NCI-H1417 treated with DMSO at 0.1 percent for 48 hours (cell line): ENCODE measurements at places on chromosomes 5 and 9.

DNA sequence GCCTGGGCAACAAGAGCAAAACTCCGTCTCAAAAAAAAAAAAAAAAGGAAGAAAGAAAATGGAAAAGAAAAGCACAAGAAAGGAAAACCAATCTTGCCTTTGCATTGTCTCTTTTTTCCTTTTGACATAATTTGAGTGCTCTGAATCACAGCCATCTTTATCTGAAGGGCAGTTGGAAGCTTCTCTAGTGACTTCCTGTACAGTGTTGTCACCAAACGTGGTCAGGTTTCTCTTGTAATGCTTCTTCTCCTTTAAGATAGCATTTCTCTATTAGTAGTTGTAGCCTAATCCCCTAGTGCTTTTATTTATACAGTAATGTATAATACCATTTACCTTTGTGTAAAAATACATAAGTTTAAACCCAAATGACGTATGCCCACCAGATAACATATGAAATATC is 18.1 kb downstream of the PRKACG start:
- no peak for DNase-seq

DNA sequence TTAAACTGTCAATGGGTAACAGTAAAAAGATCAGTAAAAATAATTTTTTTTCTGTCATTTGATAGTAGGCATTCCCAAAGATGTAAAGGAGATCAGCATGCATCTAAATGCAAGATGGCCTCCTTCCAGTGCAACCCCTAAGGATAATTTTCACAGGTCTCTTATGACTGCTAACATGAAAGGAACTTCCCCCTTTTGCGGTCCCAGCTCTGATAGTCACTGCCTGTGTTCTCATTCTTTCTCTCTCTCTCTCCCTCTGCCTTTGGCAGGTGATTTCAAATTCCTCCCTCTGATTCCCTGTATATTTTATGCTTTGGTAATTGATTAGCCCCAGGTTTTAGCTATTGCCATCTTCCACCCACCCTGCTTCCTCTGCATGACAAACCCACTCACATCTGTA is 8.9 kb downstream of the SPINK14 start:
- no peak for DNase-seq

GRCh38 chr5:112820246-112820645 is 40.8 kb upstream of the SRP19 start:
- DNase-seq, result no peak

DNA sequence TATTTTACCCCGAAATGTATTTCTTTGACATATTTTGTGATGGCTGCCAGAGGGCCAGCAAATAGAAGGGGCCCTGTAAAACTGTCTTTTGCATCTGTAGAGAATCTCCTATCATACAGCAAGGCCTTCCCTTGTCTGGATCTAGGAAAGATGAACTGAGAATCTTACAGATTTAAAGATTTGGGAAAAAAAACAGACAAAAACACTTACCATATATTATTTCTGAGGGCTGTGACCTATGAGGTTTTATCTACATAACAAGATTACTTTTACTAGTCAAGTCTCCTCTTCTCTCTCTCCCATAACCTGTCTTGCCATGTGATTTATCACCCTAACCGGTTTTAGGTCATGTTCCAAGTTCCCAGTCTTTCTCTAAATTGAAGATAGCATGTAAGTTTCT is 599.2 kb upstream of the CDH6 start:
- DNase-seq, result no peak

DNA sequence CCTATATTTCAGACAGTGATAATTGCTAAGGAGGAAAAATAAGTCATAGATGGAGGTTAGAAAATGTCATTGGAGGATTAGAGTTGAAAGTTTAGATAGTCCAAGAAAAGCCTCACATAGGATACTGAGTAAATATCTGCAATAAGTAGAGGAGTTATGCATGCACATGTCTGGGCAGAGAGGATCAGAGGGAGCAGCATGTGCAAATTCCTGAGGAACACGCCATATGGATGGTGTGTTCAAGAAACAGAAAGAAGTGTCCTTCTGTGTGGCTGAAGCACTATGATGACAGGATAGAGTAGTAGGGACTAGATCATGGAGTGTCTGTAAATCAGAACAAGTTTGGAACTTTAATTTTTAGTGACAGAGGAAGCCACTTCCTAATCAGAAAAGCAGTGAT is 52.2 kb downstream of the SGCD start:
- DNase-seq, result no peak

DNA sequence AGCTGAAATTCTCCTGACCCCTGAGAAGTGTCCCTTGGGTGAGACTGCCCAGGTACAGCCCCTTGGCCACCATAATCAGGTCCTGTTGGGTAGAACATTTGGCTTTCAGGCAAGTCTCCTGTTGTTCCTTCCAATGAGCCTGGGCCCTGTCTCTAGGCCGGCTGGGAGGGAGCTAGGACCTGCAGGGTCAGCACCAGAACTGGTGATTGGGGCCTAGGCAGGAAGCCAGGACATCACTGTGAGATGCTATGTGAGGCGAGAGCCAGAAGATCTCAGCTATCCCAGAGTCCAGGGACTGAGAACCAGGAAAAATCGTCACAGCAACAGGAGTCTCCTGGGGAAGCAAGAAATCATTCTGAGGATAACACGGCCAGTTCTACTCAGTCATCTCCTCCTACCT is 51.5 kb downstream of the PCDH1 start:
- DNase-seq, result no peak

- no peak for DNase-seq
These were observed 93.6 kb downstream of the DTWD2 start for GRCh38 chr5:118894709-118895108.

DNA sequence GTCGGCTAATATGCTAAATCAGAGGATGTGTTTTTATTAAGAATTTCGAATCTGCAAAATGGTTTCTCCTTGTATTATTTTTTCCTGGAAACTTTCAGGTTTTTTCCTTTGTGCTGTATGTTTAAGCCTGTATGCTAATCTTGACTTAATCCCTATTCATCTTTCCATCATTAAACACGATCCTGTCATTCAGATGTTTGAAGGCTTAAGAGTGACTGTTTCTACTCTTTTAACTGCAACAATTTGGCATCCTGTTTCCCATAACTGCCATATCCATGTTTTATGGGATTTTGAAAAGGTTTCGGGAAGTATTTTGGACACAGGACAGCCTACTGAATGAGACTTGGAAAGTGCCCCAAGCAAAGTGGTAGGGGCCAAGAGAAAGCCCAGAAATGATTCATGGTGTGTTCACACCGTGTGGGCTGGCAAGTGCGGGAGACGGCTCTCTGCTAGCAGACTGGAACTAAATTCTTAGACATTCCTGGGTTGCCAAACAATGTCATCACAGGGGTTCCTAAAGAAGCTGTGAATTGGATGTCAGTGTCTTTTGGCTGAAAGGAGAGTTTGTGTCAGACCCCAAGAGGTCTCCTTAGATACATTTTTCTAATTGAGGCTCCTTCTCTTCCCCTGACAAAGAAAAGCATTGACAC is 125.4 kb upstream of the ADAMTS16 start:
- DNase-seq, result no peak

DNA sequence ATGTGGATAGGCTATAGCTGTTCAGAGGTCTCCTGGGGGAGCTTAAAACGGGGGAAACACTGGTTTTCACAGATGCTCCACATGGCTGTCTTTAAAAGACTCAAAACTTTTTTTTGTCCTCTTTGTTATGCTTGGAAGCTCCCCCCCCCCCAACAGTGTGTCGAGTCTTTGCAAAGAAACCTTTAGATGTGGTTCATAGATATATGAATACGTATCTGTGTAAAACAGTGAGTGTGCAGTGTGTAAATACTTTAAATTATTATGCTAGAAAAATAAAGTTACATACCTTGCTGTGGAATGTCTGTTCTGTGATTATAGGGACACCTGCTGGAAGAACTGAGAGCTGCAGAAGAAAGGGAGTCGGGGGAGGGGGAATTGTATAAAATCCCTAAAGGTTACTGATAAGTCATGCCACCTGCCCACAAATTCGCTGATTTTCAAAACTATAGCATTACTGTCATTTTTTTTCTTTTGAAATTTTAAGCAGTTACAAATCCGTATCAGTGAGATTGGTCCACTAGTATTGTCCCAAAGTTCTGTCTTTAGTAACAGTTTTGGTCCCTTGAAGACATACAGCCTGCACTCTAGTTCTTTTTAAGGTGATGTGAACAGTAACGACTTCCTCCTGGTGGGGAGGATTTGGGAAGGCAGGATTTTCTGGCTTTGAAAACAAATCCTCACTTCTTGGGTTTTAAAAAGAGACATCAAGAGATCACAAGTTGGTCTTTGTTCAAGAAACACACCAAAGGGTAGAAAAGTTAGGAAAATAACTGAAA is 22.9 kb downstream of the RGMB start:
- DNase-seq, result no peak

DNA sequence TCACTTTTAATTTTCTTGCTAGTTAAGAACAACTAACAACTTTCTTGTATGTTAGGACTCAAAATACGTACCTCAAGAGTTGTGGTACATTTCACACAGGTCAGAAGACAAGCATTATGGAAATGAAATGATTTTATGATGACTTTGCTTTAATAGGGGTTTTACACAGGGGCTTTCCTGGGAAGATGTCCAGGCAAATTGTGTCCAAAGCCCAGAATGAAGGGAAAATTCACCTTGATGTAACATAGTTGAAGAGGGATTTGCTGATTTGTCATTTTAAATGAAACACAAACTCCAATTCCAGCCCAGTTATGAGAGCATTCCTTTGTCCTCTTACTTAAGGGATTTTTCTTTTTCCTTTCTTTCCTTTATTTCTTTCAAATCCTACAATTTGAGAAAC is 89.2 kb downstream of the ARL15 start:
- DNase-seq, result no peak
